Adrenal gland (tissue), 19 donors: ENCODE measurements at places on chromosomes 13 and 19.

DNA sequence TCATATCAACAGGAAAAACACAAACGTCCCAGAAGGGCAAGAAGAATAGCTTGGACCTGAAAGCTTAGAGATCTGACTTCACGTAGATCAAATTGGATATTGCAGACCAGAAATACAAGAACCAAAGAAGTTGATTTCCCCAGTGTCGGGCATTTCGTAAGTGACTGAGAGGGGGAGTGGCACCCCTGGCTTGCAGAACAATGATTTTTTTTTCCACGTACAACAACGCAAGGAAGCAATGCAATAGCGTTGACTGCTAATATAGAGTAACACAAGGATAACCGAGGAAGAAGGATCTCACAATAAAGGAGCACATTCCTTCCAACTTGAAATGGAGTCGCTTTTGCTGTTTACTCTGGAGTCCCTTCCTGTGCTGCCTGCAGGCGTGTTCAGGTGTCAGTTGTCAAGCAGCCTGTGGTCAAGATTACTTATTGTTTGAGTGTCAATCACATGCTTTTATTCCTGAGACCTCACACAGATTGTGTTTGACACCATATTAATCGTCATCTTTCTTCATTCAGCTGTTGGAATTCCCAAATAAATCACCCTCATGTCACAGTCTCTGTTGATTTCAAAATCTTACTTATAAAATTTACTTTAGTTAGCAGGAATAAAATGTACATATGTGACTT, 139.4 kb downstream of the FREM2 start:
- no peak for DNase-seq

DNA sequence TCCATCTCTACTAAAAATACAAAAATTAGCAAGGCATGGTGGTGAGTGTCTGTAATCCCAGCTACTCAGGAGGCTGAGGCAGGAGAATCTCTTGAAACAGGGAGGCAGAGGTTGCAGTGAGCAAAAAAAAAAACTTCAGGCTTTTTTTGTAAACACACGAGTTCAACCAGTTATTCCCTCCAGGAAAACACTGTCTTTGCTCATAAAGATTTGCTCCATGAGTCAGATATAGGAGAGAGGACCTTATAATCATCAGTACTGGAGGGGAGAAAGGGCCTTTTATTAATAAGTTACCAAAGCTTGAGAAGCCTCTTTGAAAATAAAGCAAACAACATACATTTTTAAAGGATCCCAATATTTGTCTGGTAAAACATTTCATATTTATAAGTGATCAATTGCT, 110.7 kb downstream of the EFNB2 start:
- no peak for DNase-seq

DNA sequence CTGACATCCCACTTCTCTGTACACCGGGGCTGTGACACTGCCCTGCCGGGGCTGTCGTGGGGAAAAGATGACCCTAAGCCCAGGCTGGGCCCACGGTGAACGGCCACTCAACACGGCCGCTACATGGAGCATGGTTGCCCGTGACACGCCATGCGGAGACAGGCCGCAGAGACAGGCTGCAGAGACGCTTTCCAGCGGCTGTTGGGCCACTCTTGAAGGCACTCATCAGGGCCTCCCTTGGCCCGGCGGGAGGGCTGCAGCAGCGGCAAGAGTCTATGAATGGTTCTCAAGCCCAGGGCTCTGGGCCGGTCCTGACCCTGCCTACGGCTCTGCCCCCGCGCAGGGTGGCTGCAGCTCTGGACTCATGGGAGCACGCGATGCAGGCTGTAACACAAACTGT, 22.1 kb downstream of the ADPRHL1 start:
- no peak for DNase-seq

DNA sequence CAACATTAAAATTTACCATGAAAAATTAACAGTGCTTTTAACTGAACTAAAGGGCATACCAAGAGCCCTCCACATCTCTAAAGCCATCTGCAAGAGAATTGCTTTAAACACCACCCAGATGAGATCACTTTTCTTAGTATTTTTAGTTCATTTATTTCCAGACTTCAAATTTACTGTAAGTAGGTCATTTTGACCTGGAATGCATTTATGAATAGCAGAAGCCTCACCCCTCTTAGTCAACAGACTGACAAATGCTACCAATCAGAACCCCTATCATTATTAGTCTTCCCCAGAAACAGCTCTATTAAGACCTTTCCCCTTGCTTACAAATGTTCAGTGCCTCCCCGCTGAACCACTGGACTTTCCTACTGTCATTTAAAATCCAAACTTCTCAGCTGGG, 27.3 kb downstream of the RUBCNL start:
- no peak for DNase-seq

- DNase-seq = no peak
Observed at GRCh38 chr13:50800091-50800739, 43.3 kb downstream of the DLEU7 start.
